ENCODE measurements at places on chromosomes 7 and 10.
A peak's percentile ranks its signal among the peaks of the same experiment; 100 is the strongest.

- no peak for DNase-seq
These were observed 37.1 kb downstream of the SVOPL start for GRCh38 chr7:138663725-138664710.

GRCh38 chr10:18005781-18006456, 54.2 kb downstream of the SLC39A12 start:
- DNase-seq: no peak

- DNase-seq: no peak
These were observed 173.2 kb downstream of the PLPP4 start for GRCh38 chr10:120630266-120630665.

GRCh38 chr10:87095236-87095945, 385 bp downstream of the SHLD2 start:
- DNase-seq: peak; percentile 77

DNA sequence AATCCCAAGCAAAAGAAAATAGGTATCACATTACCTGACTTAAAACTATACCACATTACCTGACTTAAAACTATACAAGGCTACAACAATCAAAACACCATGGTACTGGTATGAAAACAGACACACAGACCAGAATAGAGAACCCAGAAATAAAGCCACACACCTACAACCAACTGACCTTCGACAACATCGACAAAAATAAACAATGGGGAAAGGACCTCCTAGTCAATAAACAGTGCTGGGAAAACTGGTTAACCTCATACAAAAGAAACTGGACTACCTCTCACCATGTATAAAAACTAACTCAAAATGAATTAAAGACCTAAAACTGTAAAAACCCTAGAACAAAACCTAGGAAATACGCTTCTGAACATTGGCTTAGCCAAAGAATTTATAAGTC, 22.5 kb downstream of the SNX13 start:
- DNase-seq: no peak

GRCh38 chr7:41451826-41452225, 251.1 kb downstream of the INHBA start:
- DNase-seq: no peak

GRCh38 chr10:110512461-110513187, 14.9 kb downstream of the DUSP5 start:
- no peak for DNase-seq

GRCh38 chr7:87003872-87004798, 55.3 kb downstream of the ELAPOR2 start:
- DNase-seq: no peak

DNA sequence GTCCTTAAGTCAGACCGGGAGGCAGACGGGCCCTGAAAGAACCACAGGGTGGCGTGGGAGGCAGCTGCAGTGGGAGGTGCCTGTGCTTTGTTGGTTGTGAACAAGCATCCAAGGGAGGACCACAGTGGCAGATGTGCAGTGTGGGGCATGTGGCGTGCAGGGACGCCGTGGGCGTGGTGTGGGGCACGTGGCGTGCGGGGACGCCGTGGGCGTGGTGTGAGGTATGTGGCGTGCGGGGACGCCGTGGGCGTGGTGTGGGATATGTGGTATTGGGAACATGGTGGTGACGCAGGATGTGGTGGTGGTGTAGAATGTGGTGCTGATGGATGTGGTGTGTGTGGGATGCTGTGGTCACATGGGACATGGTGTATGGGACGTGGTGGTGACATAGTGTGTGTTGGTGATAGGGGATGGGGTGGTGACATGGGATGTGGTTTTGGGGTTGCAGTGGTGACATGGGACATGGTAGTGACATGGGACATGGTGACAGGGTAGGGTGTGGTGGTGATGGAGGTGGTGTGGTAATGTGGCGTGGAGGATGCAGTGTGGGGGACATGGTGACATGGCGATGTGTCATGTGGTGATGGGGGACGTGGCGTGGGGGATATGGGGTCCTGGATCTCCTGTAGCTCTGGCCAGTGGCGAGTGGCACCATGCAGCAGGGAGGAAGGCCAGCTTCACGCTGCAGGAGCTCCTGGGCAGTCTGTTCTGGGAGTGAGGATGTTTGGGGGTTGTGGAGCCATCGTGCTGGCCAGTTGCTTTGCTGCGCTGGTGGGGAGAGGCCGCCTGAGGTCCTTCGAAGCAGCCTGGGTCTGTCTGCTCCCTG, 78.8 kb downstream of the INPP5A start:
- DNase-seq: no peak

DNA sequence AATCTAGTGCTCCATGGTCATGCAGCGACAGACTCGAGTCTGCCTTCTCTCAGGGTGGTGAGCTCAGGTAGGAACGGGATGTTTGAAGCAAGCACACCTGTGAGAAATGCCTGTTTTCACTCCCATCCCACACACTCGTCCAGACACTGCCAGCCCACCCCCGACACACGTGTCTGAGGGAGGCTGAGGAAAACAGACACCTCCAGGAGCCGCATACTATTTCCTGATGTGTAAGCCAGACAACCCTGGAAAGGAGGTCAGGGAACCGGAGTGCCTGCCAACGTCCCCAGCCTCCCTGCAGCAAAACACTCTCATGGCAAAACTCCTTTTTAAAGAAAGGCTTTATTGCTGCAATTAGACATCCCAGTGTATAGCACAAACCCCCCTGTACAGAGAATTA, 80.2 kb downstream of the ALOX5 start:
- DNase-seq: no peak

DNA sequence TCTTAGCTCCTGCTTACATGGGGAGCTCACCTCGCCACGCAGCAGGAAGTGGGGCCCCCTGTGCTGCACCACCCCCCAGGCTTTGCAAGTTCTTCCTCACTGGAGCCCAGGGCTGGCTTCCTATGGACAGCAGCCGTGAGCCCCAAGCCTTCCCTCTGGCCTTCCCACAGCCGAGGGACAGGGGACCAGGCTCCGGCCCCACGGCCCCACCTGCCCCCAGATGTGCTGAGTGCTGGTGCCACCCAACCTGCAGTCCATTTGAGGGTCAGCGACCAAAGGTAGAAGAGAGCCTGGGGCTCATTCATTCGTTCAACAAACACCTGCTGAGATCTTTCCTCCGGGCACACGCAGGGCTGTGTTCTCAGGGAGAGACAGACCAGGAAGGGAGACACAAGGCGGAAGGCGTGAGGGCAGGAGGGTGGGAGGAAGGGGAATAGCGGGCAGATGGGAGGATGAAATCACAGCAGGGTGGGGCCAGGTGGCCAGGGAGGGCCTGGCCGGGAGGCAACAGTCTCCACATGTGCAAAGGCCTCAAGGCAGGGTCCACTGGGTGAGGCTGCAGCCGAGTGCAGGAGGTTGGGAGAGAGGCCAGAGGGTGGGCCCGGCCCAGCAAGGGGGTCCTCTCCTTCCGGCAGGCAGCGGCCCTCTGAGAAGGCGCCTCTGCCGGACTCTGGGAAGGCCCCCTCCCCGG, 100.1 kb downstream of the FOXL3 start:
- no peak for DNase-seq

DNA sequence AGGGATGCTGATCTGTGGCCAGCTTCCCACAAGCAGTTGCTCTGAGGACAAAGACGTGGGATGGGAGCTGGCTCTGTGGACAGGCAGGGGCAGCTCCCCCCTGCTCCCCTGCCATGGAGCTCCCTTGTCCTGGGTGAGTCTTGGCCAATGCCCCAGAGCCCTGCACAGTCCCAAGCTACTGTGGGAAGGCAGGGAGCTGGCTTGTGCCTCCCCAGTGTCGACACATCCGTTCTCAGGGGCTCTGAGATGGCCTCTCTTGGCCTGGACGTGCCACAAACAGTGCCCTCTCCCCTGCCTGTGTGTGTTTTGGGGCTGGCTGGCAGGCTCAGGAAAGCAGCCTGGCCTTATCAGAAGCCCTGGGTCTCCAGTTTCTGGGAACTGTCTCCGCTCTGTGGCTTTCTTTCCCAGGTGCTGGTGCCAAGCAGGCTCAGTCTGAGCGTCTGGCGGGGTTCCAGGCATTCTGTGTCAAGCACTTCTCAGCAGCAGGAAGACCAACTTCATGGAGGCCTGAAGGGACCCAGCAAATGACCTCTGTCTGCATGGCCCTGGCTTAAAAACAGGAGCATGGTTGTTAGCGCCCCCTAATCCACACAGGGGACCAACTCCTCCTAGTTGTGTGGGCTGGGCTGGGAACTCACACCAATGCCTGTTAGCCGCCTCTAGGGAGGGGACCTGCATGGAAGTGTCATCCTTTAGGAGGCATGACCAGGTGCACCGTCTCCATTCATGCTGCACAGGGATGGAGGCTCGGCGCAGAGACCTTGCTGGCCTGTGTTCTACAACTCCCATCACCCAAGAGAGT, 375.2 kb downstream of the RPS24 start:
- DNase-seq: peak; percentile 86

DNA sequence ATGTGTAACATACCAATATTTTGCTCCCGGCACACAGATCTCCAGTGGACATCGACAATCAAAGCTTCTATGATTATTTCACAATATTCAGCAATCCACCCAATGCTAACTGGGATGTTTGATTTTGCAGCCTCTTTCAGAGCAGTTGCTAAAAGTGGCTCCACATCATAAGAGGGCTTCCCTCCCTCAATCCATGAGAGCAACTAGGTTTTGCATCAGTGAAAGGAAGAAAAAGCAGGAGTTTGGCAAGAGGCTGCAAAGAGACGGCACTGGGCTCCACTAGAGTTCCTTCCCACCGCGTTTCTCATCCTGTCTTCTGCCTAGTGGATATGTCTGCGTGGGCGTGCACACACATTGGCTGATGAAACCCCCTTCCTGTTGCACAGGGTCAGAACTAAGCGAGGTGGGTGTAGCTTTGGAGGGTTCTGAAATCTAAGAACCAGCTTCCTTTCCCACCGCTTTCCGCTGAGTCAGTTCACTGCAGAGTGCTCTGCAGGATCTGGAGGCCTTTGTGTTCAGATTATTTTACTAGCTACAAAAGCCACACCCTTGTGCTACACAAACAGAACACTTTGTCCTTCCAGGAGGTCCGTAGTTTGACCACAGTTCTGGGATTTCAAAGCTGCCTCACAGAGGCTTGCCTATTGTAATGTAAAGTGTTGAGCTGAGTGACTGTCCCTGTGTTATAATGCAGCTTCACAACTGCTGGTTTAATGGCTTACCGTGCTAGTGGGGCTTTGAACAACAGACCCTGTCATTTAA, 28.1 kb downstream of the ARL4A start:
- no peak for DNase-seq

DNA sequence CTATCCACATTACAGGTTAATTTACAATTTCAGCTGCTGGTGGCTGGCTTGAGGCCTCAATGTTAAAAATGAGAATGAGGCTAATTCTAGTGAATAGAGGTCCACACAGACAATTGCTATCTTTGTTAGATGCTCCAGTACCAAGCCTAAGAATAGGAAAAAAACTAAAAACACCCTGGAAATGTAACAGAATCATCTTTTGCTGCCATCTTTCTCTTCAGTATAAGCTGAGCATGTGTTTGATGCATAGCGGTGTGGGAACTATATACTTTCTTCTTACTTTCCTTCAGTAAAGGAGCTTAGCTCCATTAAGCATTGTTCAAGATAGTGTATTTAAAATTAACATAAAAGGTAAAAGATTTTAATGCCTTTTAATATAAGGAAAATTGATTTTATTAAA, 5.6 kb downstream of the TMEM229A start:
- DNase-seq: no peak

DNA sequence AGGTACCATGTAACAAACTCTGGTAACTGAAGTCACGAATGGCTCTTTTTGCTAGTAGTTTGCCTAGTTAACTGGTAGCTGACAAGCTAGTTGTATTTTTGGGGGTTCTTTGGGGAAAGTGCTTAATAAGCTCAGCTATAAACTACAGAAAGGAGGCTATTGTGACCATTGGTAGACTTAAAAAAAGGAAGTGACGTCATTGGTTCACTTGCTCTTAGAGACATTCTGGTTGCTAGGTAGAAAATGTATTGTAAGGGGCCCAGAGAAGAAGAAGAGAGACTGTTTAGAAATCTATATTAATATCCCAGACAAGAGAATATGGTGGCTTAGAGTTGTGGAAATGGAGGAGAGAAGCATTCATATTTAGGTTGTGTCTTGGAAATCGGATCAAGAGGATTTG, 103.0 kb downstream of the NXPH1 start:
- no peak for DNase-seq

GRCh38 chr10:127117125-127117524, 79.3 kb downstream of the INSYN2A start:
- peak; percentile 7 for DNase-seq

DNA sequence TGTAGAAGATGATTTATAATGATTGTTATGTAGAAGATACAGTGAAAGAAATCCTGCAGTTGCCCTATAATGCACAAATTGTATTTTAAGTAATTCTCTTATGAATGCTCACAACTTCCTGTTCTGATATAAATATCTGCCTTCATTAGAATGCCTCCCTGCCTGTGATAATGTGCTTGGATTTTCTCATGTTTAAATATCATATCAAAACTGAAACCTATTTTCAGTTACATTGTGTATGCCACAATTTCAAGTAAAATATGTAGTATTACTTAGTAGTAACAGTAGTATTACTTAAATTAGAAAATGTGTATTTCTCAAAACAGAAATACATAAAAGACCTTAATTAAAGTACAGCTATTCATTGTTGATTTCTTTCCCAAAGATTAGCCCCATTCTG, 41.1 kb upstream of the TFEC start:
- no peak for DNase-seq

DNA sequence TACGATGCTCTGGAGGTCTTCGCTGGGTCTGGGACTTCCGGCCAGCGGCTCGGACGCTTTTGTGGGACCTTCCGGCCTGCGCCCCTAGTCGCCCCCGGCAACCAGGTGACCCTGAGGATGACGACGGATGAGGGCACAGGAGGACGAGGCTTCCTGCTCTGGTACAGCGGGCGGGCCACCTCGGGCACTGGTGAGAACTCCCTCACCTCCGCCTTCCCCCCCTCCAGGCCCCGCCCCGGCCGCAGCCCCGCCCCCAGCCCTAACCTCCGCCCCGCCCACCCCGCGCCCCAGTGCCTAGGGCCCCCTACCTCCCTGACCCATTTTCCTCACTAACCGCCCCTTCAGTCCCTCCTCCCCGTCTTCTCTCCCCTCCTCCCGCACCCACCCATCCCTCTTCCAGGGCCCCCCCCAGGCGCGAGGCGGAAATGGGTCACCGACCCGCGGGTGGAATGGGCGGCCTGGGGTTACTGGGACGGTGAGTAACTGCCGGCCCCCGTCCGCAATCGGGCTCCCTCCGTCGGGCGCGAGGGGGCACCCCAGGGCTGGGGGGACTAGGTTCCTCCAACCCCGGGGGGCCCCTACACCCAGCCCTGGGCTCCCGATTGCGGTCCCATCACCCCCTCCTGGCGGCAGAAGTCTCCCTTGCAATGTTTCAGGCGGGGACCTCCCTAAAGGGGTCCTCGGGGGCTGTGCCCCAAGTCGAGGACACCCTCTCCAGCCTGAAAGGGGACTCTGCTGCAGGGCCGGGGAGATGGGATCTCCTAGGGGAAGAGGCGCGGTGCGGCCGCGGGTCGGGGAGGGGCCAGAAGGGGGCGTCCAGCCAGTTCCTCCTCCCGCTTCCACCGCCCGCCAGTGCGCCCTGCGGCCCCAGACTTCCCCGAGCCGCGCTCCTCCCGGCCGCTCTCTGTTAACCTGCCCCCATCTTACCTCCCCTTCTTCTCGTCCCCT, 2.1 kb downstream of the PCOLCE start:
- DNase-seq: peak; percentile 58
